Right kidney (tissue), 9 donors: ENCODE measurements at places on chromosomes 2 and 18.

- no peak for DNase-seq
Measured at GRCh38 chr18:70195852-70196434, 9.5 kb downstream of the RTTN start.

- peak; percentile 61 for DNase-seq
Measured at GRCh38 chr2:9336576-9337314, 86.6 kb downstream of the ITGB1BP1 start.

GRCh38 chr2:237501892-237502513, 15.0 kb downstream of the MLPH start:
- DNase-seq, result no peak

DNA sequence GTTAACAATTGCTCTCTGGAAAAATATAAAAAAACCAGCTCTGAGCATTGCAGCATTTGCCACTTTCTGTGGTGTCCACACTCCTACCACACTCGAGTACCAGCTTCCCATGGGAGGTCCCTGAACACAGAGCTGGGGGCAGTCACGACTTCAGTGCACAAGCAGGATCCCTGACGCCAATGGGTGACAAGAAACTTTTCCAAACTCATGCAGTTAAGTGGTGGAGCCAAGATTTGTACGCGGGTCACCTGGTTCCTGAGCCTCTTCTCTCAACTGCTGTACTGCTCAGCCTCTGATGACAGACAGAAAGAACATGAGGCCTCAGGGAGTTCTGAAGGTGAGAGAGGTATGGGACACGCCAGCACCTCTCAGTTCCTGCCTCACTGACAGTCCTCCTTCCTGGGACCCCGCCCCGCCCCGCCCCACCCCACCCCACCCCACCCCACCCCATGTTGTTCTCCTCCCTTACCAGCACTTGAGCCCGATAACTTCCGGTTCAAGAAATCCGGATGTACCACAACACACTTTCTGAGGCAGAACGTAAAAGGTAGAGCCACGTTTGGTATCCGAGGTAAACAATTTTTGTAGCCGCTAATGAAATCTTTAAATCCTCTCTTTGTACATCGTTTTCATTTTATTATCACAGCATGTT, 287.6 kb downstream of the MYCN start:
- no peak for DNase-seq

DNA sequence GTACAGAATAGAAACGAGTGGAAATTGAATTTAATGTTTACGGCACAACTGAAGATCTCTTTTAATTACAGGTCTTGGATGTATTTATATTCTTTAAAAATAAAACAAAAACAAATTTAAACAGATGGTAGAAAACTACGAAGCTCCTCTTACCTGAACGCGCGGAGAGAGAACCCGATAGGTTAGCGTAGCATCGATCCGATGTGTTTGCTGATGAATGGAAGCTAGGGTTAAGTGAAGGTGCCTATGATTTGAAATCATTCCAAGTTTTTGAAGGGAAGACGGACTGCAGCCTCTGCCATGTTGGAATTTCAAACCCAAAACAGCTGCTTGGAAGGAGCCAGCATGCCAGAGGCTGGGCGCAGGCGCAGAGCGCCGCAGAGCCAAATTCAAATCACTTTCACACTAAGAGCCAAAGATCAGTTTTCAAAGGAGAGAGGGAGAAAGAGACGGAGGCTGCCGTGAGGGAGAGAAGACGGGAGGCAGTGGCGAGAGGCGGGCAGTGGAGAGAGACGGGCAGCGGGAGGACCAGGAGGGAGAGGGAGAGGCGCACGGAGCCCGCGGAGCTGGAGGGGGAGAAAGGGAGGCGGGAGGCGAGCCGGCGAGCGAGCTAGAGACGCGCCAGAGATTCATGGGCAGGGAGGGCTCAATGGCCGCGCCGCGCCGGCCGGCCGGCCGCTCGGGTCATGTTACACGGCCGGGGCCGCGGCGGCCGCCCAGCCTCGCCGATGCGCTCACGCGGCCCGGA, at the start of gene FIGN:
TSS of gene FIGN (minus strand) at position 324 of the 748 bp plus-strand sequence. CDS start 1,081 bp downstream, outside the sequence.
- DNase-seq, result no peak

DNA sequence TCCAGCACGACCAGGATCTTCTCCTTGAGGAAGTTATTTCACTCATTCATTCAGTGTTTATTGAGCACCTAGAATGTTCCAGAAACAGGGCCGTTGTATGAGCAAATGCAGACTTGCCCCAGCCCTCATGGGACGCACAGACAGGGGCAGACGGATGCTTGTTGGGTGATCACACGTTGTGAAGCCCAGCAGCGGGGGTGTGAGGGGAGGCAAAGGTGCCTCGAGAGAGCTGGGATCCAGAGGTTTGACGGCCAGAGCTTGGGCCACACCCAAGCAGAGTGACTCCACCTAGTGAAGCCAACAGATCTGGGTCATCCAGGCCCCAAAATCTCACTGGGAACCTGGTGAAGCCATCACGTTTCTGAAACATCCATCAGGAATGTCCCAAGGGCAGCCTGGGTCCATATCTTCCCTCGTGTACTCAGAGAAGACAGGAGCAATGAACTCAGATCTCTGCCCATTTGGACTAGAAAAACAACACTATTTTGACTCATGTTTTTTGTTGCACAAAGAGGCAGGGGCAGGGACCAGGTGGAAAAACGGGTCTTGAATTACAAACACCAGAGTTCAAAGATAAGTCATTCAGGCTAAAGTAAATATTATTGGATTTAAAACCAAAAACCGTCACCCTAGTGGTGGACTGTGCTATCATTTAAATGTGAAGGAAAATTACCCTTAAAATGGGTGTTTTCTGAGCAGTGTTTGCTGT, 54.9 kb upstream of the RBM44 start:
- no peak for DNase-seq

DNA sequence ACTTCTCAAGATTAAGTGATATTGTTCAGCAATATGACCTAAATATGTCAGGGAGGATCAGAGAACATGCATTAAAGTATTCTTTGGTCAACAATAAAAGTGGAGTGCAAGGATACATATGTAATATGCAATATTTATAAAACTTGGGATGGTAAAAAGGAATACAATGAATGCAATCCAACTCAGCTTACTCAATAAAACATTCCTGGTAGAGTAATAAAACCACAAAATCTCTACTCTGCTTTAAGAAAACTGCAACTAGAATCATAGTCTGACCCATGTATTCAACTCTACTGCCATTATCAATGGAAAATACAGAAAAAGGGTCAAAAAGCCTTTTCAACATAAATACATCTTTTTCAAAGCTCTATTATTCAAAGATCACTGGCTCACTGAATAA, 11.6 kb downstream of the IRS1 start:
- no peak for DNase-seq

DNA sequence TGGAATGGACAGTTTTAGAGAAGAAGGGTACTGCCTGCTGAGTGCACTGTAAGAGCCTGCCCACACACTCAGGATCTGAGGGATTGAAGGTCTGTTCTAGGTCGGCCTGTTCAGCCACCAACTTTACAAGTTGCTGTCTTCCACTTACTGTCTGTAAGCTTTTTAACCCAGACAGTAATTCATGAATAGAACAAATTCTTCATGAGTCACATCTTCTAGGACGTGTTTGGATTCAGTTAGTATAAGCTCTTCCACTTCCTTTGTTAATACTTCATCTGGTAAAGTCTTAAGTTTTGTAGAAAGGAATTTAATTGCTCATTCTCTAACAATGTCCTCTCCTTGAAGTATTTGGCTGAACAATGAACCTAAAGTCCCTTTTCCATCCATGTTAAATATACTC, 74.6 kb downstream of the PDE11A start:
- DNase-seq, result no peak

DNA sequence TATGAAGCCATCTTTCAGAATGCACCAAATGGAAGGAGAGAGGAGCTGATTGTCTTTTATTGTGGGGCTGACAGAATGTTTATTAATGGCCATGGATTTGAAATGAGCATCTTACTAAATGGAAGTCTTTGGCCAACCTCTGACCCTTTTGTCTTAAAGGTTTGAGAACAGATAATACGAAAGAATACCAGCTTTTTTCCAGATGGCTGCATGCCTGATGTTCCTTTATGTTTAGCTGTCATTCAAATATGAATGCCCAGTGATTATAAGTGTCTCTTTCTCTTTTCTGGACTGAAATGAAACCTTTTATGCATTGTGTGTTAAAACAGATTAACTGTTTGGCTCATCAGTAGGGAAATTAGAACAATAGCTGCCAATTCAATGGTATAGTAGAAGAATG, 46.0 kb downstream of the PARD3B start:
- no peak for DNase-seq

GRCh38 chr2:104428155-104428554, 425.8 kb upstream of the POU3F3 start:
- DNase-seq, result no peak

- peak; percentile 52 for DNase-seq
Measured at GRCh38 chr2:104702031-104702850, 151.7 kb upstream of the POU3F3 start.

DNA sequence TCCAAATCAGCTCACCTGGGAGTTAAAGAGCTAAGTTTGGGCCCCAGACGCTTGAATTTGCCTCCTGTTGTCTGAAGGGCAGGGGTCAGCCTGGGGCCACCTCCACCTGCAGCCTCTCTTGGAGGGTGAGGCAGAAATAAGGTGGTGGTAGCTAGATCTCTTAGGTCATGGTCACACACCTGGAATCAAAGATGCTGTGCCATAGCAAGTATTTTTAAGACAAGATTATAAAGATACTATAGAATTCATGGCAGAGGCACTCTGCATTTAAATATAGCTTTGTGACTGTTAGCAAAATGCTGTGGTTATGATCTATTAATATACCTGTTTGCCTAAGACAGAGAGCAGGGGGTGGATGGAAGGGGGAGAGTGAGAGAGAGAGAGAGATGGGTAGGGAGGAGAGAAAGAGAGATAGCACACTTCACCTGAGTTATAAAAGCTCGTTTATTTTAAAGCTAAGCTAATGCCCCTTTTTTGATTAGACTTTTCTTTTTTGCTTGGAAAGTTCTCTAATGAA, 242.7 kb downstream of the TMEM182 start:
- DNase-seq, result no peak

- no peak for DNase-seq
Measured at GRCh38 chr2:9939587-9940485, 11.7 kb upstream of the GRHL1 start.

DNA sequence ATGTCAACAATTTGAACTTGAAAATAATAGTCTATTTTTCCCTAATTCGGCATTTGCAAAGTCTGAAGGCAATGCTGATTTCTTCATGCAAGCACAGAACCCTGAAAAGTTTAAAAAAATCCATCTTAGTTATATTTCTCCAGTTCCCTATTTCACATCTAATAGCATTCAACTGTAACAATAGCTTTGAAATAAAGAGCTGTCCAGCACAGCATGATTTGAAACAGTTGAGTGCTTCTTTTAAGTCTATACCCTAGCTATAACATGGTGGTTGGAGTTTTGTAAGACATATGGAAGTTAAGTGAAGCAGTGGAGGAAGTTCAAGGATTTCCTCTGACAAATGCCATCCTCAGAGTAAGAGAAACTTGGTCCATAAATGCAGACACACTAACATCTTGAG, 691.9 kb downstream of the ERBB4 start:
- no peak for DNase-seq

- no peak for DNase-seq
Measured at GRCh38 chr2:46689993-46690392, 210.6 kb downstream of the TMEM247 start.

DNA sequence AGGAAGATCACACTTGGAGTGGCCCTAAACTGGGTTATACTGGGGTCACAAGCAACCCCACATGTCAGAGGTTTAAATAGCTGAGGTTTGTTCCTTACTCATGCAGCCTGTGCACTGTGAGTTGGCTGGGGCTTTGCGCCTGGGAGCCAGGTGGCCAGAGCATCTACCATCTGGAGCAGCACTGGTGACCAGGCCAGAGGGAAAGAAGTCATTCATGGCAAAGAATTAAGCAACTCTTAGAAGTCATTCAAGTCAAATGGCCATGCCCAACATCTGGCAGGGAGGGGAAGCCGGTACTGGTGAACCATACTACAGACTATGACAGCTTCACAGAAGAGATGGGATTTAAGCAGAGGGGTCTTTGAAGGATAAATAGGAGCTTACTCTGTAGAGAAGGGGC, 90.7 kb downstream of the POLR1A start:
- no peak for DNase-seq

- DNase-seq, result no peak
Measured at GRCh38 chr18:32770054-32770665, 2.7 kb downstream of the KLHL14 start.

GRCh38 chr2:179037807-179038206, 12.1 kb downstream of the CCDC141 start:
- DNase-seq, result no peak

- no peak for DNase-seq
Measured at GRCh38 chr2:1611886-1612285, 132.4 kb downstream of the PXDN start.

GRCh38 chr2:170375192-170375591, 197.2 kb downstream of the MYO3B start:
- DNase-seq, result no peak

- no peak for DNase-seq
Measured at GRCh38 chr2:197207598-197207997, 103.0 kb downstream of the ANKRD44 start.

DNA sequence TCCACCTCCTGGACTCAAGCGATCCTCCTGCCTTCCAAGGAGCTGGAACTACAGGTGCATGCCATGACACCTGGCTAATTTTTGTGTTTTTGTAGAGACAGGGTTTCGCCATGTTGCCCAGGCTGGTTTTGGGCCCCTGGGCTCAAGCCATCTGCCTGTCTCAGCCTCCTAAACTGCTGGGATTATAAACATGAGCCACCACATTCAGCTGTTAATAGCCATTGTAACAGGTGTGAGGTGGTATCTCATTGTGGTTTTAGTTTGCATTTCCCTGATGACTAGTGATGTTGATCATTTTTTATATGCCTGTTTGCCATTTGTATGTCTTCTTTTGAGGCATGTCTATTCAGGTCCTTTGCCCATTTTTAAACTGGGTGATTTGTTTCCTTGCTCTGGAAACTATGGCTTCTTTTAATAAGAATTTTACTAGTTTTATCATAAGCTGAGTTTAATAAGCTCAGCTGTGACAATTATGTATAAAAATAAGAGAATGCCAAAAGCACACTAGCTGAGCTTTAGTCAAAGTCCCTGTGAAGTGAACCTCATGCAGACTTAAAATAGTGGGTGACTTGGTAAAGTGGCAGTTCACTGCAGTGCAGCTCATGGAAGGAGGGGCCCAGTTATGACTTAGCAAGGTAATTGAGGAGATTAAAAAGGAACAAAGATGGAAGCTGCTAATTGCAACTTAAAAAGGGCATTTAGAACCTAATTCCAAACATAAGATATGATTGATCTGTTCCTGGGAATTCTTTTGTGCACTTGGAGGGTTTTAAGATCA, 465.1 kb downstream of the TGIF1 start:
- DNase-seq, result no peak

GRCh38 chr2:176923205-176923604, 289.4 kb upstream of the HNRNPA3 start:
- DNase-seq, result no peak

- DNase-seq, result no peak
Measured at GRCh38 chr2:14143435-14143834, 489.1 kb upstream of the LRATD1 start.

- no peak for DNase-seq
Measured at GRCh38 chr2:151159109-151159662, 102.5 kb downstream of the RBM43 start.

GRCh38 chr18:4599312-4599711, 144.2 kb upstream of the DLGAP1 start:
- no peak for DNase-seq
